ENCODE measurements at places on chromosomes 4 and X.
A peak's percentile ranks its signal among the peaks of the same experiment; 100 is the strongest.

DNA sequence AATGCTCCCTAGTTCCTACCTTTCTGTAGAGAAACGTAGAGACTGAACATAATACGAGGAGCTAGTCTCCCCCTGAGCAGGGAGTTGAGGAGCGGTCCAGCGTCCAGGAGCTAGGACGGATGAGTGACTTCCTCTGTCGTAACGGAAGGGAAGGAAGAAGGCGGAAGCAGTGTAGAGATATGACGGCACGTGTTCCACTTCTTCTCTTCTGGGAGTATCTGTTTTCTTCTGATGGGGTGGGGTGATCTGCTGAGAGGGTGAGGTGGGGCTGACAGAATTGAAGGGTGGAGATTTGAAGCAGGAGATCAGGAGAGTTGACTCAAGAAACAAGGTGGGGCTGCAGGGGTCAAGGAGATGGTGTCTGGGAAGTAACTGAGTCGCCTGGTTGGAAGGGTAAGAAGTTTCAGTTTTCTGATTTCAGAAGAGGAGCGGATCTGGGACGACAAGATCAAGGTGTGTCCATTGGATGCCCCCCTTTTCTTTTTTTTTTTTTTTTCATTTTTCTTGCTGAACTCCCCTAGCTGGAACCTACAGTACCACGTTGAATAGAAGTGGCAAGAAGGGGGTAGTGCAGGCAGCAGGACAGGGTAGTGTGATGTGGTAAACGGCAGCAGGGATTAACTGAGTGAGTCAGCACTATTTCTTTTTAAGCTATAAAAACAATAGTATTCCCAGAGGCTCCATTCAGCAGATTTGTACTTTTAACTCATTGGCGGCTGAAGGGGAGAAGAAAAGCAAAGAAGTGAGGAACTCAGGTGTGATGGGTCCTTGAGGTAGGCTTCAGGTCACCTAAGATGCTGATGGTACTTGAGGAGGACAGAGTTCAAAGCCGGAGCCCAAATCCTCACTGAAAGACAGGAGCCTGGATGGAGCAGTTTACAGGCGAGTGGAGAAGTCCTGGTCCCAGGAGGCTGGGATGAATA, 50.8 kb upstream of the SETD7 start:
- DNase-seq: no peak

GRCh38 chrX:30814978-30815377, 74.1 kb downstream of the TAB3 start:
- DNase-seq: no peak

GRCh38 chr4:150562751-150563150, 19.2 kb upstream of the MAB21L2 start:
- DNase-seq: no peak

DNA sequence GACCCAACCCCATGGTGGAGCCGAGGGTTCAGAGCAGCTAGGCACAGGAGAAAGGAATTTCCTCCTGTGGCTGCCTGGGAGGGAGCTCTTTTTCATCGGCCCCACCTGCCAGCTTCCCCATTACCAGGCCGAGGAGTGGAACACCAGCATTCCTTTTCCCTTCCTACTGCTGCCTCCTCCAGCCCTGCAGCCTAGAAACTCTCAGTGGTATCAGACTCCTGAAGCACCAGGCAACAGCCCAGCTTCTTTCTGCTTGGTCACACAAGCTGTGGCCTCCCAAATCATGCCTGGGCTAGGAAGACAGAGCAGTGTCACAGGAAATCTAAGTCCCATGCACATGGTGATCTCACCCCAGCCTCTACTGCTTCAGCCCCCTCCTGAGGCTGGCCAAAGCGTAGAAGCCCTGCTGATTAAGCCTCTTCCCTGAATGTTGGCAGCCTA, 30.1 kb downstream of the RTL5 start:
- DNase-seq: no peak

- no peak for DNase-seq
Measured at GRCh38 chrX:39823854-39824253, 273.9 kb downstream of the BCOR start.

DNA sequence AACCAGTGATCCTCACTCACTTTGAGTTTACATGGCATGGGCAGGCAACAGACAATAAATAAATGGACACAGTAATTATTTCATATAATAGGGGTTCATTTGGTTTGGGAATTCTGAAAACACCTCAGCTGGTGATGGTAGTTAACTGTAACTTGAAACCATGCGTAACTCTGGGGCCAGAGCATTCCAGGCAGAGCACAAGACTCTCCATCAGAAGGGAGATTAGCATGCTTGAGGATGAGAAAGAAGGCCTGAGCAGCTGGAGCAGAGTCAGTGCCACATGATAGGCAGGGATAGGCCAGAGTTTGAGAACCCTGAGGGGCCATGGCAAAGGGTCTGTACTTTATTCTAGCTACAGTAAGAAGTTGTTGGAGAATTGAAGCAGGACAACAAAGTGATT, 56.3 kb upstream of the CXCL8 start:
- no peak for DNase-seq

DNA sequence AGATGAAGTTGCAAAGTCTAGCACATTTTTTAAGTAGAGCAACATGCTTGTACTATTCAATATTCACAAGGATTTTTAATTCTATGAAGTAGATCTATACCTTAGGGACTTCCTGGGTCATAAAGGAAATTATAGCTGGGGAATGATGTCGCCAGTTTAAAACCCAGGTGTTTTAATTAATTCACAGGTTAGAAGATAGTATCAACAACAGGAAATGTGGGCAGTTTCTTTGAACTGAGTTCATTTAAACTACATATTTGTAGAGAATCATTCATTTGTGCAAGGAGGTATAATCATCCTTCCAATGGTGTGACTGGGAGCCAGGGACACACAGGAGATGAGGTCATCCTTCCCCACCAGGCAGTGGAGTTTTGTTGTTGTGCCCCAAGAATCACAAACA, 181.3 kb upstream of the KLF3 start:
- DNase-seq: no peak

- no peak for DNase-seq
Measured at GRCh38 chrX:108304210-108304609, 134.0 kb downstream of the COL4A6 start.

DNA sequence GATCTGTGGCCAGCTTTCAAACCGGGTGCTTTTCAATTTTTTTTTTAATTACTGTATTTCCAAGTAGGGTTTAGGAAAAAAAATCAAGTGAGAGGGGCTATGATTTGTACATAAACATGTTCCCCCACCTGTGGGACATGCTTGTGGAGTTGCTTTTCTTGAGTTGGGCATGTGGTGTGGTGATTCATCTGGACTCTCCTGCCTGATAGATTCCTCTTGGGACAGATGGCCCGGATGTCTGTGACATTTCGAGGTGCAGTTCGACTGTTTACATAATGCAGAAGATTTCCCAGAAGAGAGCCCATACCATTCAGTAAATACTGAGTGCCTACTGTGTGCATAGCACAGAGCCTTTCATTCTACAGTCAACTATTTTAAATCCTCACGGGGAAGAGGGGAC, 49.9 kb downstream of the DOCK11 start:
- DNase-seq: no peak

DNA sequence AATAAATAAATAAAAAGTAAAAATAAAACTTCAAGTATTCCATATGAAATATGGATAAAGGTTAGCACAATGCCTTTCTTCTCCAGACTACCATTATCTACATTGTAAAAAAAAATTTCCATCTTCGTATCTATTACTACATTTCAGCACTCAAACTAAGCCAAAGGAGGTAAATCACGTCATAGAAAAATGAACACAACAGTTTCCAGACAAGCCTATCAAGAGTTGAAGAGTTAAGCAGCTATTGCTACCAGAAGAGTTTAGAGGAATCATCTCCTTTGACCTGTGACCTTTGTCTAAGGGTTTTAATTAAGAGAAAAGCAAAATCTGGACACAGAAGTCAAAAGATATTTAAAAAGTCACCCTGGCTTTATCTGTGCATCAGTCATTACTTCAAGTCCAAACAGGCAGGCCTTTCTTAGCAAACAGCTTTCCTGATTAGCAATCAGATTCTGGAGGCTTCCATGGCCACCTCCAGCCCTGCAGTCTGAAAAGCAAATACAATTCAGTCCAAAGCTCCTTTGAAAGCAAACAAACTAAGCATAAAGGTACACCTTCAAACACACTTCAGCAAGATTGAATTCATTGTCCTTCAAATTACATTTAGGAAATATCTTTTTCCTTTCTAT, 82.2 kb downstream of the APBB2 start:
- DNase-seq: no peak

DNA sequence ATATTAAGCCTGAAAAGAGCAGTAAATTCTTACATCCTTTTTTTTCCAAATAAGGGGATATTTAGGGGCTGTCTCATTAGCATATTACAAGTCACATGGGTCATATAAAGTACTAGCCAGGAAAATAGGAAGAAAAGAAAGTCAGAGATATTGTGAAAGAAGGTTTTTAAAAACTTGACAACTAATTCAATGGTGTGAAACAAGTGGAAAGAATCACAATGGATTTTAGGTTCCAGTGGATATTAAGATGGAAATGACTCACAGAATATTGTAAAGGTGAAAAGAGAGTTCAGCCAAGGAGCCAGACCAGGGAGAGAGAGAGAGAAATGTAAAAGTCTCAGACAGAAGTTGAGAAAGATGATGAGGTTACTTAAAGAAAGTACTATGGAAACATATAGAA, 297.2 kb downstream of the IQCM start:
- DNase-seq: no peak

DNA sequence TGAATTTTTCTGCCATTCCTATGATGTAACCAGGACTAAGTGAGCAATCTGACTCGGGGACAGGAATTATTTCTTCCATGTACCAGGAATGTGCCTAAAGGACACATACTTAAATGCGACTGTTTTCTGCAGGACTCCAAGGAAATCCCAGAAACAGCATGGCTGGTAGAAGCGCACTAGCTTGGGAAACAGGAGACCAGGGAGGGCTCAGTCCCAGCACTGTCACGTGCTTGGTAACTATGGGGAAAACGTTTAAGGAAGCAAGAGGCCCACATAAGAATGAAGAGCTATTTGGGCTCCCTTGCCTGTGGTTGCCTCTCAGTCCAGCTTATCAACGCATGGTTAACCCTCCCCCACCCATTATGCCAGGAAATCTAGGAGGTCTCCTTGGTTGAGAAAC, 19.6 kb downstream of the MPP1 start:
- no peak for DNase-seq

DNA sequence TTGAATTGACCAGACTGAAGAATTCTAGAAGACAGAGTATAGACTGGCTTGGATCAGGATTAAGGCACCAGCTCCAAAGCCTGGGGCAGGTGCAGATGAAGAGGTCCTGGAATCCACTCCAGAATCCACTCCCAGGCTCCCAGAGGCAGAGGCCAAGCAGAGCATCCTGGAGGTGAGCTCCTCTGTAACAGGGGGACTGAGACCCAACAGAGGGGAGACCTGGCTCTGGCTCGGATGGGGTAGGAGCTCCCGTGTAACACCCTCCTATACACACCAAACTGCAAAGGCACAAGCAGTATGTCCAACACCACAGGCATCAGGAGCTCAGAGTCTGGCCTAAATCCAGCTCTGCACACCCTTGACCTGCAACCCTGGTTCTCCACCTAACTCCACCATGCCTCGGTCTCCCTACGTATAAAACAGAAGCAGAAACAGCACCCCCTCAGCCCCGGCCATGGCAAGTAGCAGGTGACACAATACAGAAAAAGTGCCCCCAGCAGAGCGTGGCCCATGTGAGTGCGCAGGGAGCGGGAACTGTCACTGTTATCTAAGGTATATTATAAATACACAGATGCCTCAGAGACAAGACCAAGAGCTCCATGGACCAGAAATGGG, 14.9 kb downstream of the RNF212 start:
- DNase-seq: no peak

GRCh38 chrX:104430072-104430741, 135.8 kb upstream of the IL1RAPL2 start:
- DNase-seq: no peak

GRCh38 chrX:22748093-22748999, 251.4 kb upstream of the DDX53 start:
- peak; percentile 6 for DNase-seq

DNA sequence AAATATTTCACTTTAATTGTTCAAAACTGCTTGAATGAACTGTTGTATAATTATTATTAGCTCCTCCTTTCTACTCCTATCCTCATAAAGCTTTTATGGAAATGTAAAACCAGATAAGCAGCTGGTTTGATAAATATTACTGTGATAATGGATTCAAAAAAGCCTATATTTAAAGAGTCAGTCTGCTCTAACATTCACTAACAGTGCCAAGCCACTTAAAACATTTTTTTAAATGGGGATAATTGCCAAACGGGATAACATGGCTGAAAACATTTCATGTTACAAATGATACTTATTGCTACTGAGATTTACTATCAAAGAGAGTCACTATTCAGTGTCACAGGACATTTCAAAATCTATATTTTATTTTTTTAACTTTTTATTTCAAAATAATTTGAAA, 17.4 kb downstream of the ARHGAP24 start:
- DNase-seq: no peak

Data from stimulated activated CD4-positive, alpha-beta T cell treated with anti-CD3 and anti-CD28 coated beads, Interleukin-15, amount 100 ng/mL, for 1 hour (primary cell).